ENCODE measurements at places on chromosomes 3 and 15. TPM values are rescaled to one million over a fixed set of nuclear protein-coding genes. Genes with fewer than 3 reads are reported as not detected.
A peak's percentile ranks its signal among the peaks of the same experiment; 100 is the strongest.

FANCD2OS gene
- total RNA-seq = not detected

CA12 gene
- total RNA-seq = 15.0 TPM

GRCh38 chr3:52230461-52230860, 5.0 kb upstream of the TLR9 start:
- DNase-seq = no peak

GOLGA6D gene
- not detected for total RNA-seq

- DNase-seq = peak; percentile 3
These were observed 93.7 kb downstream of the NPTN start for GRCh38 chr15:73539212-73540128.

DNA sequence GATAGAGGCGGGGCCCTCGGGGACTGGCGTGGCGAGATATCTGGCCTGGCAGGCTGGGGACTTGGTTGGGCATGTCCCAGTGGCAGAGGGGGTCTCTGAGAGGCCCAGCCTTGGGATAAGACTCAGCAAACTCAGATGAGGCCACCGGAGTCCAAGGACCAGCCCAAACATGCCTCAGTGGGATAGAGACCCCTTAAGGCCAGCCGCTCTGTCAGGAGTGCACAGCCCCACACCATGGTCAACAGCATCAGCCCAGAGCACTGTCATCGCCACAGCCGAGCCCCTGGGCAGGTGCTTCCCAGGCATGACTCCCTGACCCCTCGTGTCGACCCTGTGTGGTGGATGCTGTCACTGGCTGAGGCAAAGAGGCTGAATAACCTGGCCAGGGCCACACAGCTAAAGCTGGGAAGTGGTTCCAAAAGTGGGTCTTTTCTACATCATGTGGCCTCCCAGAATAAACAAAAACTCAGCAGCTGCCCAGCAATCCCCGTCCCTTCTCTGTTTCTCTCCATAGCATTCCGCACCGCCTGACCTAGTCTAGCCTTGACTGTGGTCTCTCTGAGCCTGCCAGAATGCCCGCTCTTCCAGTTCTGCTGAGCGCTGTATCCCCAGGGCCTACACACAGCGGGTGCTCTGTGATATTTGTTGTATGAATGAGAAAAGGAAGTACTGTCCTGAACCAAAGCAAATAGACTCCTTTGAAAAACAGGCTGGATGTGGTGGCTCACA, 15.1 kb downstream of the CTSH start:
- no peak for DNase-seq

- DNase-seq = no peak
These were observed 156.6 kb downstream of the MEIS2 start for GRCh38 chr15:36943508-36944361.
